ENCODE measurements at places on chromosomes 12 and 14.
A peak's percentile ranks its signal among the peaks of the same experiment; 100 is the strongest.

DNA sequence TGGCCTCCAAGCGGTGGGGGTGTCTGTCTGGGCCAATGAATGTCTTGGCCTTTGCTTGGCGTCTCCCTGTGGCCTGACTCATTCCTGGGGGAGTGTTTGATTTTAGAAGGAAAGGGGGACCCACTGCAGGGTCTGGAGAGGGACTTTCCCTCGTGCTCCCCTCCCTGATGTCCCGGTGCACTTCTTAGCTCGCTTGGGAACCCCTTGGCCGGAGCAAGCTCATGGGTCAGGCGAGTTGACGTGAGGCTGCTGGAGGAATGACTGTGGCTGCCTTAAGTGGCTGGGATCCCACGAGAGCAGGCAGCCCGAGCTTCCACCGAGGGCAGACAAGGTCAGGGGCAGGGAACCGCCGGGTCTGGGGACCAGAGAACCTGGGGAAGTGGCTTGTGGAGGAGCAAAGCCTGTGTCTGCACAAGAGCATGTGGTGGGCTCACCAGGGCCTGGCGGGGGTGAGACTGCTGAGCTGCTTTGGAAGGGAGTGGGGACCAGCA, 218.4 kb upstream of the C14orf180 start:
- DNase-seq = no peak

DNA sequence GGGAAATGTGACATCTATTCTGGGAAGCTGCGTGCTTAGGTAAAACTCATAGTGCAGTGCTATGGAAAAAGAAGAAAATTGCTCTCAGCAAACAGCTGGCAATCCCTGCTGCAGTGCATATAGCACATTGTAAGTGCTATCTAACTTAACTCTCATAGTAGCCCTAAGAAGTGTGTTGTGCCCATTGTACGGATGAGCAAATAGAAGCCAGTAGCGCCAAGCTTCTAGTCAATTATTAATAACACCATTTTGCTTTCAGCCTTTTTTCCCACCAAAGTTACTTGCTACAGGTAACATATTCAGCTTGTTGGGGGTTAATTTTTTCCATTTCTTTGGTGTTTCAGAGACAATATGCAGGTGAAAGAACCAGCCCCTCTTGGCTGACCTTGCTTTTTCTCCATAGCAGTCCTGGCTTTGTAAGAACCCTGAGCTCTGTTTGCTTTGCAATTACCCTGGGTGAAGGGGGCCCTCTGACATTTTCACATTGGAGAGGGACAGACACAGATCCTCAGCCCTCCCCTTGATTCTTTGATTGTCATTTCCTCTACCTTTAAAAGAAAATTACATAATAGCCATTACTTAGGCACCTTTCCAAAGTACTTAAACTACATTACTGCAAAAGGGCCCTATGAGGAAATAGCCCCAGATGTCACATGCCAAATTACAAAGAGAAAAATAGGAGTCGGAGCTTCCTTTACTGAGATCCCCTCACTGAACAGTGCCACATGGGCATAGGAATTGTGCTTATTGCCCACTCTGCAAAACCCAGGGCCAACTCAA, 576.2 kb upstream of the TBX3 start:
- no peak for DNase-seq

DNA sequence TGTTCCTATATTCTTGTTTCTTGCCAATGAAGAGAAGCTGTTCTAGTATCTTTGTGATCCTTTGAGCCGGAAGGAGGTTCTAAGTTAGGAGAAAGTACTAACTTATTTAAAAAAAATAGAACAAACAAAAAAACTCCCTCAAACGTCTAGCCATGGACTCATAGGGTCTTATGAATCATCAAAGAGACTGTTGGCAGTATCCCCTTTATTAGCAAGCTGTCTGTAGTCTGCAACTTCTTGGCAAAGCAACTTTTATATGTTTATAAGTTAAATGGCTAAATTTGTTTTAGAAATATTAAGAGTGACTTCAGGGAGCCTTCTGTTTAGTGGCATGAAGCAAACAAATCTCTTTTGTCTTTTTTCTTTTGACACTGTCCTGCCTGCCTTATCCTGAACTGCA, 291.9 kb downstream of the FUT8 start:
- DNase-seq = no peak

DNA sequence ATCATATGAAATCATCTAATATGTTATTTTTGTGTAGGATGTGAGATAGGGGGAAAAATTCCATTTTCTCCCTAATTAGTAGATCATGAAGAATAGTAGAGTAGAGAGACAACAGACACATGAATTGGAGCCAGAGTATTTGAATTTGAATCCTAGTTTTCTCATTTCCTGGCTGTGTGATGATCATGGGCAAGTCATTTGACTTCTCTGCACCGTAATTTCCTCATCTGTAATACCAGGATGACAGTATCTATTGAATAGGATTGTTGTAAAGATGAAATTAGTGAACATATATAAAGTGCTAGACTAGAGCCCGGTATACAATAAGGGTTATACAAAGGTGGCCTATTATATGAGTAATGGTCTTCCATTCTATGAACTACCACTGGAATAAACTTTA, 32.2 kb upstream of the PLXNC1 start:
- no peak for DNase-seq

DNA sequence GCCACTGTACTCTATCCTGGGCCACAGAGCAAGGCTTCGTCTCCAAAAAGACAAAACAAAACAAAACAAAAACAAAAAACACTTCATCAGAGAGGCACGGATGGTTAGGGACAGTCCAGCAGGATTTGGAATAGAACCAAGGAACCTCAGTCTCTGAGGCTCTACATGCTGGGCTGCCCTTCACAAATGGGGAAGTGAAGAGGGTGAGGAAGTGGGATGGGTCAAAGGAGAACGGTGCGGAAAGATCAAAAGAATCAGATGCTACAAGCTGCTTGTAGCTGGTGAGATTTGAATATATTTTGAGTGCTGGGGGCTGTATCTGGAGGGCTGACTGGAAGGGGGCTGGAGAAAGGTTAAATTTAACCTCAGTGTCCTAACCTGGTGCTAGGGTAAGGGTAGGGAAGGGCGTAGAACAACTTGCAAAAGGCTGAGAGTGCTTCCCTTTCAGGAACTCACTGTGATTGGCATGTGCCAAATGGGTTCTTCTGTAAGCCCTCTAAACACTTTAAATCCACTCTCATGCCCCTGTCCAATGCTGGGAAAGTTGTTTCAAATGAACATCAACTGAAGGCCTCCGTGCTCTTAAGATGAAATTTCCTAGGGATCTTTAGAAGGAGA, 4.6 kb downstream of the FOXJ2 start:
- DNase-seq = no peak

DNA sequence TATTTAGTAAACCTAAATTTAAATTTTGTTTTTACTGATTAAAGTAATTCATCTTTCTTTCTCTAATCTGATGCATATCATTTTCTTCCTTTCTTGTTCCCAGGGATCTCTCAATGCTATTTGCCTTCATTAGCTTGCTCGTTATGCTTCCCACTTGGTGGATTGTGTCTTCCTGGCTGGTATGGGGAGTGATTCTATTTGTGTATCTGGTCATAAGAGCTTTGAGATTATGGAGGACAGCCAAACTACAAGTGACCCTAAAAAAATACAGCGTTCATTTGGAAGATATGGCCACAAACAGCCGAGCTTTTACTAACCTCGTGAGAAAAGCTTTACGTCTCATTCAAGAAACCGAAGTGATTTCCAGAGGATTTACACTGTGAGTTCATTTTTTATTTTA, 48.6 kb downstream of the VEZT start:
- DNase-seq = no peak

DNA sequence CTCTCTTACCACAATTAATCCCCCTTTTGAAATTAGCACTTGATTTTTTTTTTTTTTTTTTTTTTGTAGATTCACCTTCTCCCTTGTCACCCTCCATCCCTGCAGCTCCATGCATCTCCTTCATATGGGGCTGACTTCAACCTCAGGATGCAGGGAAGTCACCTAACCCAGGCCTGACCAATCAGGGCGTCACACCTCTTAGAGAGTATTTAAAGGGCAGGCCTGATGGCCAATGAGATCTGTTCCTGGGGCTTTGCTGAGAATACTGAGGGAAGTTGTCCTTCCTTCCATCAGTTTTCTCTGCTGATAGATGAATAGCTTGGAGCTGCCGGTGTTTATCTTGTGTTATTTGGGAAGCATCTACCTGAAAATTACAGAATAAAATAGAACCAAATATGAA, 1104.7 kb upstream of the TMEM132C start:
- DNase-seq = no peak

DNA sequence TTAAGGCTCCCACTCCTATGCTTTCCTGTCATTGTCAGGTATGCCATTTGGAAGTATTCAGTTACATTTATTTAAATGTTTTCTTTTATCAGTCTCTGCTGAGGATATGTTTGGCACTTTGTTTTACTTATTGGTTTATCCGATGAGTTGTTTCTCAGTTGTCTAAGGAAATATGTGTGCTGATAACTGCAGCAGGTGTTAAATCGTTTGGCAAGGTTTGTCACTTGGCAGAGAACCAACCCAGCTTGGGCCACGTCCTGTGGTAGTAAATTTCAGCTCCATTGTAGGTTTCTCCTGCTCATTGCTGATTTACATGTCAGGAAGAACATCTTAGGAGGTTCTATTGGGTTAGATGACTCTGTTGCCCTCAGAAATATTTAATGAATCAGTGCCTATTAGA, 22.0 kb upstream of the MGST1 start:
- peak; percentile 66 for DNase-seq

GRCh38 chr12:58154359-58154758, 213.0 kb downstream of the ATP23 start:
- DNase-seq = no peak

All from myocyte (in vitro differentiated cells).